ENCODE measurements at places on chromosomes 11 and 22. TPM values are rescaled to one million over a fixed set of nuclear protein-coding genes. Genes with fewer than 3 reads are reported as not detected.

The IL18 gene
- 0.85 TPM for total RNA-seq

GRCh38 chr11:60743058-60743457 is 13.6 kb upstream of the MS4A15 start:
- no peak for DNase-seq

The CSRP3 gene
- not detected for total RNA-seq

DNA sequence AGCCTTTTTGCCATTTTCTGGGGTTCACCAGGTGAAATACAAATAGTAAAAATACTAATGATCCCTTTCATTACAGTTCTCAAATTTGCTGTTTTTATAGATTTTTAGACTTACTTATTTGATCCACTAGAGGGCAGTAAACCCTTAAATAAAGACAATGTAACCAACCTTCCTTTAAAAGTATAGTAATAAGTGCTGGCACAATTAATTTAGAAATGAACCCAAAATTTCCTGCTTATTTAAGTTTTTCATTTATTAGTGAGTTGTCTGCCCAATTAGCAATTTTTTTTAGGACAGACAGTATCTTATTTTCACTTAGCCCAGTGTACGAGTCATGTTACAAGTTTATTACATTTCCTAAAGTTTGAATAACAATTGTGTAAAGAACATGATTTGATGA is 4.7 kb downstream of the DDIAS start:
- peak; percentile 19 for DNase-seq

DNA sequence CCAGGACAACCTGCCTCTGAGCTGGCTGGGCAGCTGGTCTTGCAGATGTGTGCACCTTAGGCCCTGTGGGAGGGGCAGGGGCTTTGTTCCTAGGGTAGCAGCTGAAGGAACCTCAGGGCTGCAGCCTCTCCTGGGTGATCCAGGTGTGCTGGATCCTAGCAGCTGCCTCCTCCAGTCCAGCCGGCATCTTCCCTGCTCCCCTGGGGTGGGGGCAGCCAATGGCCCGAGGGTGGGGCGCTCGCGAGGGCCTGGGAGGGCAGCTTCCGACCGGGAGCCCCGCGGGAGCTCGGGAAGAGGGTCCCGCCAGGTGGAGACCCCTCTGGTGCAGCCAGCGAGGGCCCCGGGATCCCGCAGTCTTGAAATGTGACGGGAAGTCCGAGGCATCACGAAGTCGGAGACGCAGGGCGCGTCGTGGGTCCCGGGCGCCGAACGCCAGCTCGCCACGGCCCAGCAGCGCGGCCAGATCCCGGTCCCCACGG is 1.7 kb downstream of the IFITM1 start:
- no peak for DNase-seq

- no peak for DNase-seq
Observed at GRCh38 chr11:64314805-64315561, 2.4 kb downstream of the TRMT112 start.

The PNPLA2 gene
- total RNA-seq, result 126 TPM

The FDXACB1 gene
- total RNA-seq, result 2.3 TPM

DNA sequence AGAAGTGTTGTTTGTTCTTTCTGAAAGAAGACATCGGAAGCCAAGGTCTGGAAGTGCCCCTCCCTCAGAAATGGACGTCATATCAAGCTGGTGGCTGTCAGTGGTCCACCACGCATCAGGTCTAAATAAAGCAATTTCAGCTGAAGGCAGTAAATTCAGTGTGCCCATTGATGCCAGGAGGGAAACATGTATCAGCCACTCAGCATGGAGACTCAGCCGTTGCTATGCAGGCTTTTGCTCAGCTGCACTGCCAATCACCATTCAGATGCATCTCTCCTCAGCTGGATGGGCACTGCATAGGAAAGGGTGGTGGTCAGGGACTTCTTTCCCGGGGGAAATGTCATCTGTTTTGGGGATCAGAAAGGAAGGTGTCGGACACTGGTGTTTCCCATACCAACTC is 878.2 kb downstream of the NTM start:
- DNase-seq, result no peak

The IGSF9B gene
- not detected for total RNA-seq

GRCh38 chr11:126914941-126915340 is 85.6 kb downstream of the KIRREL3 start:
- peak; percentile 16 for DNase-seq

GRCh38 chr11:123195188-123196059 is at the start of gene CLMP:
CLMP (minus strand) TSS chr11:123195248; CDS start chr11:123194940, 308 bp downstream.
- peak; percentile 39 for DNase-seq

DNA sequence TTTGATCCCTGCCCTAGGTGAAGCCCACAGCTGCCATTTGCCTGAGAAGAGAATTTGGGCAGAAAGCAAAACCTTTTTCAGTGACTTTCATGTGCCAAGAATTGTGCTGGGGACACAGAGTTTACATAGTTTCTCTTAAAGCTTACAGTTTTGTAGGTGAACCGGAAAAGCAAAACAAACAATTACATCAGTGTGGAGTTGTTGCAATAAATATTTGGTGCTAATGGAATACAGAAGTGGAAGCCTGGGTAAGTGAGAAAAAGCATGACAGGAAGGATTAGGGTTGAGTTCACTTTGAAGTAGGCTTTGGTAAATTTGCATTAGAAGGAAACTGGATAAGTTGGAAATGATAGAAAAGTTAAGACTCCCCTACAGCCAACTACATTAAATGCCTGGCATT is 82.7 kb downstream of the RASSF10 start:
- DNase-seq, result no peak

DNA sequence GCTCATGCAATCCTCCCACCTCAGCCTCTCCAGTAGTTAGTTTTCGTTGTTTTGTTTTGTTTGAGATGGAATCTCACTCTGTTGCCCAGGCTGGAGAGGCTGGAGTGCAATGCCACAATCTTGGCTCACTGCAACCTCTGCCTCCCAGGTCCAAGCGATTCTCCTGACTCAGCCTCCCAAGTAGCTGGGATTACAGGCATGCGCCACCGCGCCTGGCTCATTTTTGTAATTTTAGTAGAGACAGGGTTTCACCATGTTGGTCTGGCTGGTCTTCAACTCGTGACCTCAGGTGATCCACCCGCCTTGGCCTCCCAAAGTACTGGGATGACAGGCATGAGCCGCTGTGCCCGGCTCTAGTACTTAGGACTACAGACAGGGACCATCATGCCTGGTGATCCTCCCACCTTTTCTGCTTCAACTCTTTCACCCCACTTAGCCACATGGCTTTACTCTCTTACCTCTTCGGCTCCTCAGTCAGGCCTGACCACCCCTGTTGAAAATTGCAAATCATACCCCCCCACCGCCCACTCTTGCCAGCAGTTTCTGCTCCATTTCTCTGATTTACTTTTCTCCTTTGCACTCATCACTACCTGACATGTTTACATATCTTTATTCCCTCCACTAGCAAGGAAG is 157.1 kb upstream of the GRK3 start:
- DNase-seq, result no peak

- DNase-seq, result no peak
Observed at GRCh38 chr11:17714356-17714854, 5.0 kb upstream of the MYOD1 start.

DNA sequence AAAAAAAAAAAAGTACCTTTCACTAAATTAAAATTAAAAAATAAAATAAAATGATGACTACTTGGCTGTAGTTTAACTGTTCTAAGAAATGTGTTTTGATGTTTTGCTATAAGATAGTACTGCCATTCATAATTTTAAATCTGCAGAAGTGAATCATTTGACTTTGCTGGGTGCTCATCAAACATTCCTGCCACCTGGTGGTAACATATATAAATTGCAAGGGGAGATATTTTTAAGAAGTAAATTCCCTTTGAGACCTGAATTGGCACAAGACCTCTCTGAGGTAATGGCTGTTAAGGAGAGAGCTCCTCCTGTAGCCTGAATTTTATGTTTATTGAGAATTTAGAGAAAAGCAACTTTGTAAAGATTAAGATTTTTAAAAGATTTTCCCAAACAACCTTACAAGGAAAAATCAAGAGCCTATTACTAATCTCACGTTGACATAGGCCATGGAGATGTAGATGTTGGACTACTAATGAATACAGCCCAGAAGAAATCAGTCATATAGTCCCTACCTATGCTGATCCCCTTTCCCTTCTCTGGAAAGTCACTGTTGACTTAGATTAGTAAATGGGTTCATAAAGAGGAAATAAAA is 11.9 kb upstream of the NARS2 start:
- no peak for DNase-seq

DNA sequence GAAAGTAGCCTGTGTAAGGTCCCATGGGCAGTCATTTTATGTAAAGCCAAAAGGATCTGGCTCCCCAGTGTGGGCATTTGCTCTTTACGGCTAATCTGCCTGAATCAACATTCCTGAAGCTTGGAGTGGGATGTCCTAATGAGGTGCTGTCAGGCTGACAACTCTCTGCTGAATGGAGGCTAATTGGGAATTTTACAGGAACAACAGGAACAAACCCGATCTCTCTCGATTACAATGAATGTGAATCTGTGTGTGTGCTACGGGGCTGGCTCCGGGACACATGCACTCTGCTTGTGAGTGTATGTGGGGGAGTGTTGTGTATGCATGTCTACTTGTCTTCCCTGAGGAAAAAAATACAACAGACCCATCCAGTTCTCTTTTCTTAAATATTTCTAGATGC is 415.2 kb downstream of the TENM4 start:
- no peak for DNase-seq

DNA sequence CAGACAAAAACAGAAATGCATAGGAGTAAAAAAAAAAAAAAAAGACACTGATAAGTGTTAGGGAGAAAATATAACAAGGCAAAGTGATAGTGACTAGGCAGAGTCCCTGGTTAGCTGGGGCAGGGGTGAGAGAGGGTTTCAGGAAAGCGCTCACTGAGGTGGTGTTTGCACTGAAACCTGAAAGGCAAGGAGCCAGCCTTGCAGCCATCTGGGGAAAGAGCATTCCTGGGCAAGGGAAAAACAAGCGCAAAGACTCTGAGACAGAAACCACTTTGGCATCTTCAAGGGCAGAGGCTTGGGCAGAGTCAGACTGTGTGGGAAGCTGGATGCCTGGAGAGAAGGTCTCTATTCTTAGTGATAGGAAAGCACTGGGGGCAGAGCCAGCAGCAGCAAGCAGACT is 14.5 kb downstream of the CLMP start:
- DNase-seq, result peak; percentile 20

DNA sequence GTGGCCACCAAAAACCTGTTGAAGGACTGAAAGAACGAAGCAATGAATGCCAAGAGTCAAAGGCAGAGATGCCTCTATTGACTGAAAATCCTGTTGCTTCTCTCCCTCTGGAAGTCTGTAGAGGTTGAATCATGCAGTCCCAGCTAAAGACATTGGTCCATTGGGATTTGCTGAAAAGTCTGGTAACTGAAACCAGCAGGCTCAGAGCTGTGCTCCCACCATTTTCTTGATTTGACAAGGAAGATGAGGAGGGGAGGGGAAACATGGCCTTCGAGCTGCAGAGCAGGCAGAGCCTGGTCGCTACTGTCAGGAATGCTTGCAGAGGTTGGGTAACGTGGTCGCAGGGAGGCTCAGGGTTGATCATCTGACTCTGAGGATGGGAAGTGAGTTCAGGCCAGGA is 72.8 kb upstream of the CSNK2A3 start:
- DNase-seq, result peak; percentile 30

GRCh38 chr22:27705408-27706080 is 96.0 kb downstream of the MN1 start:
- DNase-seq, result no peak

Data from HFFc6 (cell line).